ENCODE measurements at places on chromosomes 3 and 15. TPM values are rescaled to one million over a fixed set of nuclear protein-coding genes. Genes with fewer than 3 reads are reported as not detected.

DNA sequence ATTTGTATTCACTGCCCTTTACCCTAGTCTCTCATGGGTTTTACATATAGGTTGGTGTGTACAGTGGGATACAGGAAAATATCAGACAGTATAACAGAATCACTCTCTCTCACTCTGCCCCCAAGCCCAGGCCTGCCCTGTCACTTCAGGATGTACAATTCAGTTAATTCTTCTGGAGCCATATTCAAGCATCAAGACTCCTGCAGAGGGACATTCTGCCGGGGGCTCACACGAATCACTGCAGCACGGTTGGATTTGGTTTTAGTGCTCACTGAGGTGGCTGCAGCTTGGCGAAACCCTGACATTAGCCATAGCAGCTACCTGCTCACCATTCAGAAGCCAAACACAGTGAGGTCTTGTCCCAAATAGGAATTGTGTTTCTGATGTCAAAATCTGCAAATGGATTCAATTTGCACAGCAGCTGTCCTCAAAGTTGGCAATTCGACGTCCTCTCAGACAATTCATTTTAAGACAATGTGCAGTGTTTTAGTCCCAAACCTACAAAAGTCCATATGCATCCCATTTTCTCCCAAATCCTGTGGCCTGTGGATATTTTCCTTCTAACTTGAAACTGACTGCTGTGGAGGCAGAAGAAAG, 82.9 kb downstream of the CHSY1 start:
- no peak for DNase-seq

DNA sequence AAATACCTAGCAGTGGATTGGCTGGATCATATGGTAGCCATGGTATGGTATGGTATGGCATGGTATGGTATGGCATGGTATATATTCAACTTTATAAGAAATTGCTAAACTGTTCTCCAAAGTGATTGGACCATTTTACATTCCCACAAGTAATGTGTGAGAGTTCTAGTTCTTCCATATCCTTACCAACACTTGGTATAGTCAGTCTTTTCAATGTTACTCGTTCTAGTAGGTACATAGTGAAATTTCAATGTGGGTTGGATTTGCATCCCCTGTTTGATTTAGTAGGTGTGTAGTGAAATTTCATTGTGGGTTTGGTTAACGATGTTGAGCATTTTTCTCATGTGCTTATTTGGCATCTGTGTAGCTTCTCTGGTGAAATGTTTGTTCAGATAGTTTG, 154.3 kb downstream of the ITPR1 start:
- no peak for DNase-seq

DNA sequence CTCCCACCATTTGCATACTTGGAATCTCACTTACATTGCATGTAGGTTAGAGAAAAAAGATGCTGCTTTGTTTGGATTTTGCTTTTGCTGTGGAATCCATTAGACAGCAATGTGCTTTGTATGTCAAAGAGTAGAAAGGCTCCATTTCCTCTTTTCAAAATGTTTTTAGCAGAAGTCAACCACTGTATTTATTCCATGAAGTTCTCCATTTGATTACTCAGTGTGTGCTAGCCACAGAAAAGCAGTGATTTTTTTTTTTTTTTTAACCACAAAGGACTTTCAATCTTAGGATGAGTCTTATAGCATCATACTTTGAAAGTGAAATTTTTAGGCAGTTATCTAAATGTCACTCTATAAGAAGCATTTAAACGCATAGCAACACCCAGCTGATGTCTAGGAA, 285.0 kb upstream of the ADAMTS9 start:
- DNase-seq = no peak

Gene STRC
- 0.58 TPM for total RNA-seq

DNA sequence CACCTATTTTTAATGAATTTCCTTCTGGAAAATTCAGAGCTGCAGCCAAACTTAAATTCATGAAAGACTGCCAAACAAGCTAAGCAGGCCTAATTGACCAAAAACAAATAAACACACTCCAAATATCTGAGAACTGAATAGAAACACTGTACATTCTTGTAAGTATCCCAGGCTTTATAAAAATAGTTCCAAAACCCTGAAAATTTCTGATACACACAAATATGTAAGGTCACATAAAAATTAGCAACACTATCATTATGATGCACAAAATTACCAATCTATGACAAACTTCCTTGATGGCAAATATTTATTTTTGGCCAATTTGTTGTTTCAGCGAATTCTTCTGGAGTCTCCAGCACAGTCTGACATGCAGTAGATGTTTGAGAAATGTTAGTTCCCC, 117.9 kb upstream of the UBE2E2 start:
- no peak for DNase-seq

DNA sequence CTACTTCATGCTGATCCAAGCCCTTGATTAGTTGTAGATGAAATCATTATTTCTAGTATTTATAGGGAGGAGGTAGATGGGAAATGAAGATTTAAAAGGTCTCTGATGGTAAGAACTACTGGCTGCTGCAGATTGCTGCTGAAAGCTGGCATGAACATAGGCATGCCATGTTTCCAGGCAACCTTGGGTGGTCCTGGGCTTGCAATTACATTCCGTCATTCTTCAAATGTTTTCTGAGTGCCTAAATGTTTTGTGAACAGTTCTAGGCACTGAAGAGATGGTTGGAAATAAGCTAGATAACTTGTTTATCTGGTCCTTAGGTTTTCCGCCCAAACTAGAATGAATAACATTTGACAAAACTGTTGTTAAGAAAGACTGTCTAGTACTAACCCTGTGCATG, 95.8 kb downstream of the KCNAB1 start:
- DNase-seq = no peak

- no peak for DNase-seq
These were observed 277.4 kb upstream of the SLCO3A1 start for GRCh38 chr15:91576096-91576495.
